ENCODE measurements at places on chromosomes 3 and 15.

DNA sequence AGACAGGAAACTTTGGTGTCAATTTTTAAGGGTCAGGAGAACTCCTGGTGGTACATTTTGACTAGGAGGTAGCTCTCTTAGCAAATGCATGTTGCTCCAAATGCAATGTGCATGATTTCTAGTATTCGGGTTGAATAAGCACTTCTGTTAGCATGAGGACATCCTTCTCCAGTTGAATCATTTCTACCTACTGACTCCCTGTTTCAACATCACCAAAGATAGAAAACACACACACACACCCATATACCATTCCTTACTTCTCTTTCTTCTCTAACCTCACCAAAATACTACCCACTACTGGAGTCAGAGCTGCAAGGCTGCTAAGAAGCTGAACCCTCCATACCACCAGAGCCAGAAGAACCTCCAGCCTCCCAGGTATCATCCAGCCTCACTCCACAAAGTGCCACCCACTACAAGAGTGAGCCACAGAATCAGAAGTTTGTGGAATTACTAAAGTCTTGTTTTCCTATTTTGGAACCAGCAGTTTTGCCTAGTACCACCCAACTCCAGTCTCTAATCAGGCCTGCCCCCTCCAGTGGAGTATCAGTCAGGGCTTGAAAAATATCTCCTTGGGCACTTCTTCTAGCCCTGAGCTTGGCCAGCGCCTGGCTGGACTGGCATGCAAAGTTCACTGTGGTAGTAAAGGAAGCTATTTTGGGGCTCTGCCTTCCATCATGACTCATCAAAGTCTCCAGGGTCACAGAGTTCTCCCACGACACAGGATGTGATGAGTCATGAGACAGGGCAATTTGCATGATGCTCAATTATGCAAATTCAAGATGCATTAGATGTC lies 110.3 kb downstream of the CYP19A1 start:
- peak; percentile 88 for DNase-seq

GRCh38 chr3:117454254-117454653 lies 744.7 kb downstream of the TUSC7 start:
- no peak for DNase-seq

DNA sequence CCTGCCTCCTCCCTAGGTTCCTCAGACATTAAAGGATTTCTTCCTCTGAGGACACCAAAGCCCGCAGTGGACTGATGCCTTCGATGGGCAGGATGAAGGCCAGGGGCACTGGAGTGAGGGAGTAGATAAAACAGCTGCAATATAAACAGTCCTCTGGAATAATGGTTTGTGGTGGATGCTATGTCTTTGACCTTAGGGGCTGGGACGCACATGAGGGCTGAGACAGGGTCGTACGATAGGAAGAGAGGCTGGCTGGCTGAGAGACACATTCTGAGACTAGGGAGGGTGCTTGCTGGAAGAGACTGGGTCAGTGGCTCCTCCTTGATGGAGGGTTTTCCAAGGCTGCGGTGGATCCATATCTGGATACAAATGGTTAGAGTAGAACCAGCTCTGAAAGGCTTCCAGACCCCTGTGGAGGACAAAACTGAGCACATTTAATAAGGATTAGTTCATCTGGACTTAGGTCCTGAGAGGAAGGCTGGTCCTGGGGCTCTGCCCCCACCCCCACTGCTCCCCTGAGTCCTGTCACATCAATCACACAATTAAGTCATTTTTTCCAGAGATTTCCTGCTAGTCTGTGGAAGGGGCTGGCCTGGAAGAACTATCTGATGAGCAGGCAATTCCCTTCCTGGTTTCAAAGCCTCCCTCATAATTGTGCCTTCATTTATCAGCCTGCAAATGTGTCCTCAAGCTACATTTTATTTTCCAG lies 15.8 kb downstream of the TBC1D21 start:
- no peak for DNase-seq

DNA sequence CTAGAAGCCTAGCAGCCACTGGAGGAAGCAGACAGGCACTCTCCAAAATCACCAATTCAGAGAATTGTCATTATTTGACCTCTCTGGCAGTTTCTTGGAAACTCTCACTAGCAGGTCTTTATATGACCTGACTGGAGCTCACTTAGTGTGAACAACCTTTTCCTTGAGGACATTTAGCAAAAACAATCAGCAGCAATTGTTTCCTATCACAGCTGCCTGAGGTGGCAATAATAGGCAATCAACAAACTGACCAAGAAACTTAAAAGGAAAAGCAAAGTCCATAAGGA lies 162.4 kb upstream of the STT3B start:
- DNase-seq, result no peak

GRCh38 chr15:40533763-40534364 lies 31.0 kb downstream of the CCDC32 start:
- DNase-seq, result no peak

DNA sequence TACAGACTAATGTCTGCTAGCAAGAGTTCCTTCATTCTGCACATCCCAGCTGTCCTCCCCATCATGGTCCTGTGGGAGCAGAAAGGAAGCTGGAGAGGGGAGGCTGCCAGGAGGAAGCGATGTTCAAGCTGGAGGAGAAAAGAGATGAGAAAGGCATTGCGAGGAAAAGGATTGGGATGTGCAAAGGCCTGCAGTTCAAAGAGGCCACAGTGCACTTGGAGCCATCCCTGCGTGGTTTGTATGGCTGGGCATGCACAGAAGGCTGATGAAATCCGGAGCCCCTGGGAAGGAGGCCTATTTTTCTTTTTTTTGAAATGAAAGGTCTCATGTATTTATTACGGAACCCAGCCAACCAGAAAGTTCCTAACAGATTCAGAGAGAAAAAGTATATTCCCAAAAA lies 22.8 kb downstream of the AMOTL2 start:
- no peak for DNase-seq

DNA sequence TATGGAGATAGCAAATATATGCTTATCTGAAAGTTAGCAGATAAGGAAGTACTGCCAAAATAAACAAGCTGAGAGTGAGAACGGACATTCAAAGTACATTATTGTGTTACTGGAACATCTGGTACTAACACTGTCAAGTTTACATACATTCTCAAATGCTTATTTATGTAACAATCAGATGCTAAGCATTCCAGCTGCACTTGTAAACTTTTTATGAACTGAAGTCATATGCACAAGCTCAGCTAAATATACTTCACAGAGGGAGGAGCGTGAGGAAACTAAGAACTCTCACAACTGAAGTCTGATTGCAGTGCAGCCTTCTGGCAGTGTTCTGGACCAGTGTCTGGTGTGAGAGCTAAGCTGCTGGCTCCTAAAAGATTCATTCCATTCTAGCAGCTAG lies 223.7 kb upstream of the NANOGP8 start:
- no peak for DNase-seq

DNA sequence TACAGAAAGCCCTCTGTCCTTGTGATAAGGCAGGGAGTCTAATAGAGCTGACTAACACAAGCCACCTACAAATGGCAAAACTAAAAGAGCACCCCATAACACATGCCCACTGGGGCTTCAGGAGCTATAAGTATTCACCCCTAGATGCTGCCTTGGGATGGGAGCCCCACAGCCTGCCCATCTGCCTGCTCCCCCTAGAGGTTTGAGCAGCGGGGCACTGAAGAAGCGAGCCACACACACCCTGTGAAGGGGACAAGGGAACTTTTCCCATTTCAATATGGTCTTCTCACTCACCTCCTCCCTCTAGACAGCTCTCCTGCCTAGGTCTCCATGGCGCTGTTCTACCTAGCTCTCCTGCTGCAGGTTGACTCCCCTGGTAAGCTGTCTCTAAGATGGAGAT lies 261.0 kb downstream of the SHQ1 start:
- DNase-seq, result no peak

GRCh38 chr3:182740710-182741109 lies 52.6 kb upstream of the ATP11B start:
- DNase-seq, result peak; percentile 2

- DNase-seq, result no peak
Measured at GRCh38 chr15:77657634-77658238, 25.0 kb upstream of the LINGO1 start.

DNA sequence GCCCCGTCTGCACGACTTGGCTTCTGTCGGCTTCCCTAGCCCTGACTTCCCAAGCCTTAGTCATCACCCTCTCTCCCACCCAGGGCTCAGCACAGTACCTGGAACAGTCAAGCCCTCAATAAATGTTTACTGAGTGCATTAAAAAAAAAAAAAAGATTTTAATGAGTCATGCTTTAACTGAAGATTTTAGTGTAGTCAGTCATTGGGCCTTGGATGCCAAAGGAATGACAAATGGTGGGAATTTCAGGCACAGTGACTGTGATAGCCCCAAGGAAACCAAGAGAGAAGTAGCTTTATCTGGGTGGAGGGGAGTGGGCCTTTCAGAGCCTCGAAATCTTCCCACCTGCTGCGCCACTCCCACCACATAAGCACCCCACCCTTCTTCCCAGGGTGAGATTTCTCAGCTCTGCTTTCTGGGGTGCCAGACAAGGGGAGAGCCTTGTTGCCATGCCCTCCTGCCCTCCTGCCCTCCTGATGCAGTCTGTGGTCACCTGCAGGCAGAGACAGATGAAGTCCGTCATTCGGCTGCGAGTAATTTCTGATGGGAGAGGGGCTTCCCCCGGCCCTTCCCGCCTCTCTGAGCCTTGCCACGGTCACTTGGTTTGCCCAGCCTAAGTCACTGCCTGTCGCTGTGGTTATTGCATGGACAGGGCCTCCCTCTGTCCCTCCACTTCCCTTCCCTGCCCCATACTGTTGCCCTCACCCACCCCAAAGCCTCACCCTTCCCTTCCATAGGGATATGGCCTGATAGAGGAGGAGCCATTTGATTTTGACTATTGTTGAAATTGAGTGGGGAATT lies 41.8 kb downstream of the SMAD3 start:
- peak; percentile 76 for DNase-seq

- DNase-seq, result no peak
Measured at GRCh38 chr3:170108955-170109354, 71.2 kb downstream of the GPR160 start.

- no peak for DNase-seq
Measured at GRCh38 chr3:101074518-101074917, 81.3 kb upstream of the ABI3BP start.

- DNase-seq, result no peak
Measured at GRCh38 chr3:69509288-69509687, 123.4 kb upstream of the FRMD4B start.

GRCh38 chr3:14113965-14114635 lies 10.6 kb downstream of the CHCHD4 start:
- no peak for DNase-seq

- no peak for DNase-seq
Measured at GRCh38 chr3:27740854-27741253, 18.7 kb upstream of the EOMES start.

DNA sequence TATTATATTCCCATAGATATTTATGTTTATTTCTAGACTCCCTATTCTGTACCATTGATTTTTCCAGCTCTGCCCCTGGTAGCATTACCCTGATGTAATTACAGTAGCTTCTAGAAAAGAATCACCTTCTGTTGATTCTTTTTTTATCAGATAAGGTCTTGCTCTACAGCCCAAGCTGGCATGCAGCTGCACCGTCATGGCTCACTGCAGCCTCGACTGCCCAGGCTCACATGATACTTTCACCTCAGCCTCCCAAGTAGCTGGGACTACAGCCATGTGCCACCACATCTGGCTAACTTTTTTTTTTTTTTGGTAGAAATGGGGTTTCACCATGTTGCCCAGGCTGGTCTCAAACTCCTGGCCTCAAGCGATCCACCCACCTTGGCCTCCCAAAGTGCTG lies 41.8 kb downstream of the SLC24A1 start:
- DNase-seq, result no peak

- no peak for DNase-seq
Measured at GRCh38 chr15:64071931-64072765, 21.5 kb downstream of the CIAO2A start.

DNA sequence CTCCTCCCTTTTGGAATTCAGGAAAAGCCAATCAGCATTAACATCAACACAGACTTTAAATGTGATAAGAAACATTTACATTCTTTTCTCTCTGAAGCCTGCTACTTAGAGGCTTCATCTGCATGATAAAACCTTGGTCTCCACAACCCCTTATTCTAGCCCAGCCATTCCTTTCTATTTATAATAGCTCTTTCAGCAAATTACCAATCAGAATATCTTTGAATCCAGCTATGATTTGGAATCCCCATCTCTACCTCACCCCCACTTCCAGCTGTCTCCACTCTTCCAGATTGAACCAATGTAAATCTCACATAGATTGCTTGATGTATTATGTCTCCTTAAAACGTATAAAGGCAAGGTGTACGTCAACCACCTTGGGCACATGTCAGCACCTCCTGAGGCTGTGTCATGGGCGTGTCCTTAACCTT lies 139.7 kb downstream of the TUSC7 start:
- no peak for DNase-seq

DNA sequence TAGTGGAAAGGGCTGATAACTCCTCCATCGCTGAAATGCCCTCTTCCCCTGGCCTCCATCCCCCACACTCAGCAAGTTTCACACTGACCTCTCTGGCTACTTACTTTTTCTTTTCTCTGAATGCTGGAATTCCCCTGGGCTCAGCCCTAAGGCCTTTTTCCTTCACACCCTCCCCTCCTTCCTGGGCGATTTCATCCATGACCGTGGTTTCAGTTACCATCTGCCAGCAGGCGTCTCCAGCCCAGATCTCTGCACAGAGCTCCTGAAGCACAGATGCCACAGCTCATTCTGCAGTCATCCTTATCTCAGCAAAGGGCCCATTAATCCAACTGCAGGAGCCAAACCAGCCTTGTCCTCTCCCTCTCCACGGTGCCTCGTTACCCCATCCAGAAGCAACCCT lies 114.0 kb downstream of the RFTN1 start:
- no peak for DNase-seq

GRCh38 chr3:107841831-107842230 lies 249.0 kb downstream of the CD47 start:
- no peak for DNase-seq

DNA sequence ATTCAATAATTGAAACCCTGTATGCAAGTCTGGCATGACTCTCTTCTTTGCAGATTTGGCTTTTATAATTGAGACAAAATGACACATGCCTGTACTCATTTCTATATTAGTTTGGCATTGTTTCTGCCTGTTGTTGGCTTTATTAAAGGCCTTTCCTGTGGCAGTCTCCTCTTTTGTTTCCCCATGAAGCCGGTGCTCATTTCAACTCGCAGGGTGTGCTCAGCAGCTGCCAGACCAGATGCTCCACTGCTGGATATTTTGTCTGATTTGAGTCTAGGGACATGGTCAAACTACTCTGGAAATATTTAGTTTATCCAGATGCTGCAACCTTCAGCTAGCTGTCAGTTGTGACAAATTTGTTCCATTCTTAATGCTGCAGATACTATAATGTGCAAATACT lies 445.3 kb downstream of the NAALADL2 start:
- no peak for DNase-seq

GRCh38 chr15:63022181-63022580 lies 20.4 kb upstream of the TPM1 start:
- no peak for DNase-seq

- no peak for DNase-seq
Measured at GRCh38 chr3:46579756-46580286, 13.7 kb upstream of the LRRC2 start.

DNA sequence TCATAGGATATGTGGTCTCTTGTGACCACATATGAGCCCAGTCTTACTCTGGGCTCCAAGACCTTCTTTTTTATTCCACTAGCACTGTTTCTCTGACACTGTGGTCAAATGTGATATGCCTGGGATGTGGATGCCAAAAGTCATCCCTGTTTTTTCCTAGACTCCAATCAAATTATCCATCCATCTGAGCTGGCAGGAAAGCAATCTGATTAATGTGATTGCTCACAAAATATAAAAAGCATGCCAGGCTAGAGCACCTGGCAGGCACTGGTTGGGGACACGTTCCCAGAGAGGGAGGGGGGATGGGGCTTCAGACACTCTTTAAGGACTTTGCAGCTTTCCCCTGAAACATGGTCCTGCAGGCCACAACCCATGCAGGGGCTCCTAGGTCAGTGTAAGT lies 3.1 kb upstream of the CFAP100 start:
- no peak for DNase-seq
